Fibroblast of lung (primary cell): ENCODE measurements at places on chromosomes 6 and 20. TPM values are rescaled to one million over a fixed set of nuclear protein-coding genes. Genes with fewer than 3 reads are reported as not detected.

The SLC24A3 gene
- total RNA-seq: 1.8 and 4.9 TPM in 2 replicates

The REM1 gene
- not detected in 2 replicates for total RNA-seq

The AHCY gene
- 68.4 and 72.2 TPM in 2 replicates for total RNA-seq

The ENPP3 gene
- 0.17 and 0.26 TPM in 2 replicates for total RNA-seq

The SLC44A4 gene
- not detected in 2 replicates for total RNA-seq

The SLC4A11 gene
- total RNA-seq: 0.51 and 1.7 TPM in 2 replicates
